COLO829 (cell line): ENCODE measurements at places on chromosomes 7 and 10.
A peak's percentile ranks its signal among the peaks of the same experiment; 100 is the strongest.

DNA sequence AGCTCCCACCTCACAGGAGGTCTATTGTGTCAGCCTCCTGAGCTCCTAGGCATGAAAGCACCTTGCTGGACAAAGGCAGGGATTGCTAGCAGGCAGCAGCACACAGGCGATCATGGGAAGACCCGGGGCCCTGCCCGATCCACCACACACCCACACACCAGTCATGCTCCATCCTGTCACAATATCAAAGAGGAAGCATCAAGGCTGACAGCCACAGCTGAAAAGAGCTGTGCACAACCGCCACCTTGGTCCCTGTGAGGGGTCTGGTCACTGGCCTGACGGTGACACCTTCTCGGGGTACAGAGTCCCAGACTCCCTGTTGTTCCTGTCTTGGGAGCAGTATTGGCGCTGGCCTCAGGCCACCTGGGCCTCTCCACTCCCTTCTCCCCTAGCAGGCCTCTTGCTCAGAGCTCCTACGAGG lies 89.7 kb upstream of the RET start:
- no peak for DNase-seq

DNA sequence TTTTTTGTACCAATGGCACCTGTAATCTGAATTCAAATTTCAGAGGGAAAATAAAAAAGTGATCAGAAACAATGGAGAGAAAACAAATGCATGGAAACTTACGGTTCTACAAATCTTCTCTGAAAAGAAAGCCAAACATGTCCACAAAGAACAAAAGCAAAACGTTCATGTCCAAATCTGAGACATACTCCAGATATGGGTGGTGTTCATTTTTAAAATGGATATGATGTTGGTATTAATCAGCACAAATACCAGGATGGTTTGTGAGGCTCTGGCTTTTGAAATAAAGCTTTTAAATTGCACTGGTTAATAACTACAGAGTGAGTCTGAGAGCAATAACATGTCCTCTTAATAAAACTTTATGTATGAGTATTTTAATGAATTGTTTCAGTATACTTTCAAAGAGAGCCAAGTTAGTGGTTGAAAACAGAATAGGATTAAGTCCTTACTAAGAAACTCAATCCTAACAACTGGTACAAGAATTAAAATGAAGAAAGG lies 366.4 kb downstream of the INHBA start:
- no peak for DNase-seq

DNA sequence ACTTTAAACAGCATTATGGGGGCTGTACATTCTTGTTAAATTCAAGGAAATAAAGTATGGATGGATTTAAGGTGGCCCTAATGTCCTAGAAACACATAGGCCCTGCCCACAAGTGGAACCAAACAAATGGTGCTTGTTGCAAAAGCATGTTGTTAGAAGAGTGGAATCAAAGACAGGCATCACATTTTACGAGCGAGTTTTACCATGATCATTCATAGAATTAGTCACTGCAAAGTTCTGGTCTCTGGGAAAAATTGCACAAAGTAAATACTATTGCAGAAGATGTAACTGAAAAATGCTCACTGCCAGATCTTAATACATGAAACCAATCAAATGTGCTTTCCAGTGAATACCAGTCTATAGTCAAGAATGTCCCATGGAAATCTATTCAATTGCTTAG lies 677.1 kb downstream of the PARD3 start:
- peak; percentile 3 for DNase-seq

DNA sequence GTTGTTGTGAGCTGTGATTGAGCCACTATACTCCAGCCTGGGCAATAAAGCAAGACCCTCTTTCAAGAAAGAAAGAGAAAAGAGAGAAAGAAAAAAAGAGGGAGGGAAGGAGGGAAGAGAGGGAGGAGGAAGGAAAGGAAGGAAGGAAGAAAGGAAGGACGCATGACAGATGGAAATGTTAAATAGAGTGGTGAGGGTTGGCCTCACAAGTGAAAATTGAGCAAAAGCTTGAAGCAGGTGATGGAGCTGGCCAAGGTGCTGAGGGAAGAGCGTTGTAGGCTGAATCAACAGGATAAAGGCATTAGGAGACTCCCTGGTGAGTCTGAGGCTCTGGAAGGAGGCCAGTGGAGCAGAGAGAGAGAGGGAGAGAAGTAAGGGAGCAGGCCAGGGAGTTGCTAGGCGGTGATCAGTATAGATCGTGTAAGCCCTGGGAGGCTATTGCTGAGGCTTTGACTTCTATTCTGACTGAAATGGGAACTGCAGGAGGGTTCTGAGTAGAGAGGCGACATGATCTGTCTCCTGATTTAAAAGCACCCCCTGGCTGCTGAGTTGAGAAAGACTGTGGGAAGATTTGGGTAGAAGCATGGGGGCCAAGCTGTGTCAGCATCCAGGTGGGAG lies 26.5 kb upstream of the TMEM248 start:
- DNase-seq = no peak

GRCh38 chr7:140646931-140647647 lies 6.5 kb upstream of the DENND2A start:
- peak; percentile 94 for DNase-seq

DNA sequence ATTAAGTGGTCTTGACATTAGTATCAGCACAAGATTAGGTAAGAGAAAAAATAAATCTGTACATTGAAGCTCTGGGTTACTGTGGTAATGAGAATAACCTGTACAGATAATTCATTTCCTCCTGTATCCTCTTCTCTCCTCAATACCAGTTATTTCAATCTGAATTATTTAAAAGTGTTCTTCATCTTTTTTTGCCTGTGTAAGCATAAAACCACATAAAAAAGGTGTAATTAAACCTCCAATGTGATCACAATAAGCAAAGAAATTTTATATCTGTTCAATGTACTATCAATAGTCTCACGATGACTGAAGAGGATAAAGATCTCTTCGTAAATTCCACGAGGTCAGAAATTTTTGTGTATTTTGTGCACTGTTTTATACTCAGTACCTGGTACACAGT lies 1.2 kb upstream of the MYPN start:
- DNase-seq = no peak

DNA sequence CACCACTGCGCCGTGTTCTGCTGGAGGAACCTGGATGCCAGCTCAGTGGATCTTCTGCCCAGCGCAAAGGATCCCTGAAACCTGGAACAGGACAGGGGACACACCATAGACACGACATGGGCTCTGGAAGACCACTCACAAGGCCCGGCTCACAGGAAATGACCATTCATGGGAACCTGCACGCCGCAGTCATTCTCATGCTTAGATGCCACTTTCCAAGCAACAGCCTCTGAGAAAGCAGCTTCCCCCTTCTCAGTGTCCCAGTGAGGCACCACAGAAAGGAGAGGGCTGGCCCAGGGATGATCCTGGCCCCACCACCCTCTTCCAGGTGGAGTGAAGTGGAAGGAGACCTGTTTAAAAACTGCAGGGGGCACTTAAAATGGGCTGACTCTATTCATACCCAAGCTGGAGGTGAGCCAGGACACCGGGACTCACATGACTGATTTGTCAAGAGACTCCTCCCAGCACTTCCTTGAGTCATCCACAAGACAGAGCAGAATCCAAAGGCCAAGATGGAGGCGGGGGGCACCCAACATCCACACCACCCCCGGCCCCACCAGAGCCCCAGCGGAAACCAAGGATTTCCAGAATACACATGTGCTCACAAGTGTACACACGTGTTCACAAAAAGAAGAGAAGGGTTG lies 11.2 kb downstream of the CTBP2 start:
- DNase-seq = no peak

- no peak for DNase-seq
Observed at GRCh38 chr10:68489919-68490318, 18.1 kb upstream of the DNA2 start.

DNA sequence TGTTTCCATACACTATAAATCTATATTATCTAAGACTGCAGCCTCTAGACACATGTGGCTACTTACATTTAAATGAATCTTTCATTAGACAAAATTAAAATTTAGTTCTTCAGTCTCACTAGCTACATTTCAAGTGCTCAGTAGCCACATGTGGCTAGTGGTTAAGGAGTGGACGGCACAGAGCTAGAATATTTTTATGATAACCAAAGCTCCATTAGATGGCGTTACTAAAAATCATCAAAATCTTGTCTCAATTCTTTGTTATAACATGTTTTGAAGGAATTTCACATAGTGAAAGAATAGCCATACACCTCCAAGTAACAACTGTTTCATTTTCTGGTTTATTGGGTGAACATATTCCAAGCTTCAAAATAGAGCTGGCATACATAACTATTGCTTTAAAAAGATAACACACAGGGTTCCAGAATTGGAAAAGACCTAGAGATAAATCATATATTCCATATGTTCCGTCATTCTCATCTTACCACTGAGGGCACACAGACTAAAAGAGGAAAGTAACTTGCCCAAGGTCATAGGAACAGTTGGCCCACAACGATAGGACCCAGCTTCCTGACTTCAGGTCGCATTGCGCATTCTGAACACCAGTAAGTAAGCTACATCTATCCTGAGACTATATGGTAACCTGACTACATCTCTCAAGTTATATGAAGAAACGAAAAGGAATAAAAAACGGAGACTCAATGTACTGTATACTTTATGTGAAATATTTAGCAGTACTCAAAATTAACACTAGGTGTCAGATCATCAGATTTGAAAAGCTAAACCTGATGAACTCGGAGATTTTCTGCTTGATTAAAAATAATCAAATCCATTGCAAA lies 66.6 kb downstream of the CAV1 start:
- peak; percentile 48 for DNase-seq

- DNase-seq = peak; percentile 5
Observed at GRCh38 chr7:52017802-52018679, 701.4 kb upstream of the COBL start.

GRCh38 chr7:95824616-95825015 lies 52.3 kb downstream of the DYNC1I1 start:
- no peak for DNase-seq

DNA sequence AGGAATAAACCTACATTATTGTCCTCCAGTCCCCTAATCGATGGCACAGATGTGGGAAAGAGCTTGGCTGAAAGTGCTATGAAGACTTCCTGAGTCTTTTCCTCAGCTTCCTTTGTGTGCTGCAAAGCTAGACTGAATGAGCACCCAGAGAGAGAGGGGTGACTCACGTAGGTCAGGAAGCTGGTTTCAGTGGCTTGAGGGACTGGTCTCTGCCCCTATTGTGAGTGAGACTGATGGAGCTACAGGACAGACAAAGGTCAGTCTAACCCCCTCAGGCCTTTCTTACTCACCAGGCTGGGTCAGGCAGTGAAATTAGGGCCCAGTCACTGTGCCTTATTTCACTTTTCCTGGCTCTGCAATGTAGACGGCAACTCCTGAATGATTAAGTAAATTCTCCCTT lies 171.1 kb upstream of the GRB10 start:
- peak; percentile 66 for DNase-seq

- DNase-seq = no peak
Observed at GRCh38 chr7:121475806-121476205, 79.7 kb upstream of the FAM3C start.

- no peak for DNase-seq
Observed at GRCh38 chr7:21939858-21940372, 5.8 kb downstream of the CDCA7L start.

GRCh38 chr7:148772297-148773089 lies 73.8 kb downstream of the CUL1 start:
- DNase-seq = peak; percentile 63

- DNase-seq = no peak
Observed at GRCh38 chr7:132577206-132578049, 1.2 kb upstream of the PLXNA4 start.

GRCh38 chr10:101772017-101772894 lies 3.7 kb downstream of the FGF8 start:
- DNase-seq = no peak

GRCh38 chr7:123977081-123977480 lies 52.0 kb downstream of the SPAM1 start:
- DNase-seq = no peak

- no peak for DNase-seq
Observed at GRCh38 chr10:19817231-19817933, 1.1 kb downstream of the PLXDC2 start.

- no peak for DNase-seq
Observed at GRCh38 chr7:92749327-92749755, 87.0 kb downstream of the CDK6 start.

- DNase-seq = peak; percentile 15
Observed at GRCh38 chr7:30074422-30075030, 46.3 kb downstream of the PLEKHA8 start.

- DNase-seq = no peak
Observed at GRCh38 chr10:72173619-72174296, 42.1 kb upstream of the ANAPC16 start.

DNA sequence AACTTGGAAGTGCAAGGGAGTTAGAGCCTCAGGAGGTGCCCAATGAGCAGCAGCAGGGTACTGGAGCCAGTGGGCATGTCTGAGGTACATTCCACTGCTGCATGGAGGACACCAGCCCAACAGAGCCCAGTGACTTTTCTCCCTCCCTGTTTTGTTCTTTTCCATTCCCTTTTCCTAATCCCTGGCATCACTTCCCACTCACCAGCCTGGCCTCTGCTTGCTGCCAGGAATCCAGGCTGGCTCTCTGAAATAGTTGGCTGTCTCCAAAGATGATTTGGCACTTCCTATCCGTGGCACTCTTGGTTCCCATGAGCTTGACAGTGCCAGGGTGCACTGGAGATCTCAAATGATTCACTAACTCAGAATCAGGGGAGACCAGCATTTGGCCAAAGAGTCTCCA lies 97.7 kb upstream of the ZPBP start:
- DNase-seq = no peak
